Left lung (tissue), 14 donors: ENCODE measurements at places on chromosomes 7 and 10.

GRCh38 chr10:27383595-27384542 lies 120.2 kb upstream of the RAB18 start:
- no peak for DNase-seq

GRCh38 chr7:127189886-127190285 lies 62.9 kb downstream of the GRM8 start:
- DNase-seq, result no peak

DNA sequence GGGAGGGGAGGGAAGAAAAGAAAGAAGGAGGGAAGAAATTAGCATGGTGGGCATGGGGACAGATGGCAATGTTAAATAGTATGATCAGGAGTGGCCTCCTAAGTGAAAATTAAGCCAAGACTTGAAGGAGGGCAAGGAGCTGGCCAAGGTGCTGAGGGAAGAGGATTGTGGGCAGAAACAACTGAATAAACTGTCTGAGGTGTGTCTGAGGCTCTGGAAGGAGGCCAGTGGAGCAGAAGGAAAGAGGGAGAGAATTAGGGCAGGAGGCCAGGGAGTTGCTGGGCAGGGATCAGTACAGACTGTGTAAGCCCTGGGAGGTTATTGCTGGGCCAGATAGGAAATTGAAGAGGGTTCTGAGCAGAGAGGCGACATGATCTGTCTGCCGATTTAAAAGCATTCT lies 40.6 kb upstream of the VKORC1L1 start:
- DNase-seq, result peak; percentile 14

DNA sequence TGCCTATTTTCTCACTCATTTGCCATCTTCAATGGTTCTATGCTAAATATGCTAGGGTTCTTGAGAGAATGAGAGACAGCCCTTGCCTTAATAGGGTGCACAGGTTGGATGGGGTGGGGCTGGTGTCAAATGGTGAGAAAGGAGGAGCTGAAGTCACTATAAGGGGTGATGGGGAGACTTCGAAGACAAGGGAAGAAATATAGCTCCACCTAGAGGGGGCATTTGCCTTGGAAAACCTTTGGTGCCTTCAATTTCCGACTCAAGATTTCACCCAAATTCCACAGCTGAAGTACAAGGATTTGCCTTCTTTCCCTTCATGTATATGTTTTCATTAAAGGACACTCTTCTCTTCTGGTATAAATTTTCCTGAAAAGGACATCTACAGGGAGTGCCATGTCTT lies 5.6 kb downstream of the PTN start:
- no peak for DNase-seq

- DNase-seq, result no peak
Measured at GRCh38 chr10:110305767-110306451, 1.2 kb upstream of the SMNDC1 start.

DNA sequence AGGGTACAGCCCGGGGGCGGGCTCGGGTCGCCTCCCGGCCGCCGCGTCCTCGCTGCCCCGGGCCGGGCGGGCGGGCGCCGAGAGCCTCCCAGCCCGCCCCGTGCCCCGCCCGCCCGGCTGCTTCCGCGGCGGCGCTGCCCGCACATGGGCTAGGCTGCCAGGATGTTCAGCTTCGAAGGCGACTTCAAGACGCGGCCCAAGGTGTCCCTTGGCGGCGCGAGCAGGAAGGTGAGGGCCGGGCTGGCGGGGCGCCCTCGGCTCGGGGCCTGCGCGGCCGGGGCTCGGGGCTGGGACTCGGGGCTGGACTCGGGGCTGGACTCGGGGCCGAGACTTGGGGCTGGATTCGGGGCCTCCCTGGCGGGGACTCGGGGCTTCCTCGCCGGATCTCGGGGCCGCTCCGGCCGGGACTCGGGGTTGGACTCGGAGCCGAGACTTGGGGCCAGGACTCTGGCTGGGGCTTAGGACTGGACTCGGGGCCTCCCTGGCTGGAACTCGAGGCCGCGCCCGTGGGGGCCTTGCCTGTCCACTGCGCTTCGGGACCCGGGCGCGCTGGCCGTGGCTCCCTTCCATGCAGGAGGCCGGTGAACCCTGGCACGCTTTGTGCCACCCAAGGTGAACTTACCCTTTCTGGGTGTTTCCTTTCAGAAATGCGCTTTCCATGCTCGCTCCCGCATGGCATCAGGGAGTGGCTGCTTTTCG lies 534 bp downstream of the UBE3C start:
- peak; percentile 54 for DNase-seq

DNA sequence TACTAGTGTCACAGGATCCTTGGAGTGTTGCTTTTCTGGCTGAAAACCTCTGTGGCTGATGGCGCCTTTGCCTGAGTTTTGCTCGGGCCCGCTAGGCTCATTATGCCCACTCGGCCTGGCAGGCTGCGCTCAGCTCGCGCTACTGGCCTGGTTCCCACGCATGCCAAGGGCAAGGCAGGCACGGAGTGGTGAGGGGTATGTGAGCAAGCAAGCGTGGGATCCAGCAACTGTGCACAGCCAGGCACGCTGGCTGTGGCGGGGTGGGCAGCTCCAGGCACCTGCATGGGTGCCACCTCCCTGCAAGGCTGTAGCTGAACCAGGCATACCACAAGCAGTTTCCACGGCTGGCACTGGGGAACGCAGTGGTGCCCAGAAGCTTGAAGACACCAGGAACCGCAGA lies 562.6 kb downstream of the GRM8 start:
- peak; percentile 70 for DNase-seq
